Activated CD8-positive, alpha-beta memory T cell treated with anti-CD3 and anti-CD28 coated beads, Interleukin-2, amount 10 ng/mL, durations not matched to agents 7 days and 5 days (primary cell): ENCODE measurements at places on chromosomes 6 and 20. TPM values are rescaled to one million over a fixed set of nuclear protein-coding genes. Genes with fewer than 3 reads are reported as not detected.

Gene FRK
- 0.09 TPM for total RNA-seq

Gene PLN
- not detected for total RNA-seq

Gene PTPRK
- 7.8 TPM for total RNA-seq

Gene NOX3
- not detected for total RNA-seq

Gene B3GAT2
- total RNA-seq: 0.07 TPM

Gene TTK
- 40.1 TPM for total RNA-seq

Gene ARMC2
- total RNA-seq: 19.2 TPM

Gene THEMIS
- total RNA-seq: 133 TPM

Gene CITED2
- 107 TPM for total RNA-seq

Gene SCRT2
- not detected for total RNA-seq

Gene SGK2
- total RNA-seq: 0.26 TPM

Gene BPIFB1
- total RNA-seq: not detected

Gene BPIFB4
- not detected for total RNA-seq
